Fibroblast of skin of scalp (primary cell): ENCODE measurements at places on chromosomes 3 and 15.

- no peak for DNase-seq
Measured at GRCh38 chr3:64647825-64648224, 40.0 kb downstream of the ADAMTS9 start.

- DNase-seq, result peak; percentile 18
Measured at GRCh38 chr15:65460741-65461347, 38.1 kb upstream of the IGDCC4 start.

GRCh38 chr15:55991802-55992768 lies 1.3 kb downstream of the NEDD4 start:
- no peak for DNase-seq

DNA sequence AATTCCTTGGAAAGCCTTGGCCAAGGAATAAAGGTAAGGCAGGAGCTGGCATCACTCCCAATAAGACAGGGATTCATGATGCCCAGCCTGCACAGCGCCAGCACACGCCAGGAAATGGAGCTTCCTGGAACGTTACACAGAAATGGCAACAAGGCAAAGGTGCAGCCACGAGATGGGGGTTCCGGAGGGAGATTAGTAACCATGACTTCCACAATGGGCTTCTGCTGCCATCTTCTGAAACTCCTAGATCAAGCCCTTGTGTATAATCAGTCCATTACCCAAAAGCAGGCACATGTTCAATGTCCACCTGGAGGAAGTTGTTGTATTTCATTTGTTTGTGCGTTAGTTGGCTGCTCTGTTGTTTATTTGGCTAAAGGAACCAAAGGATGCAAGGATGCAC lies 131.2 kb upstream of the TRIM42 start:
- DNase-seq, result no peak

DNA sequence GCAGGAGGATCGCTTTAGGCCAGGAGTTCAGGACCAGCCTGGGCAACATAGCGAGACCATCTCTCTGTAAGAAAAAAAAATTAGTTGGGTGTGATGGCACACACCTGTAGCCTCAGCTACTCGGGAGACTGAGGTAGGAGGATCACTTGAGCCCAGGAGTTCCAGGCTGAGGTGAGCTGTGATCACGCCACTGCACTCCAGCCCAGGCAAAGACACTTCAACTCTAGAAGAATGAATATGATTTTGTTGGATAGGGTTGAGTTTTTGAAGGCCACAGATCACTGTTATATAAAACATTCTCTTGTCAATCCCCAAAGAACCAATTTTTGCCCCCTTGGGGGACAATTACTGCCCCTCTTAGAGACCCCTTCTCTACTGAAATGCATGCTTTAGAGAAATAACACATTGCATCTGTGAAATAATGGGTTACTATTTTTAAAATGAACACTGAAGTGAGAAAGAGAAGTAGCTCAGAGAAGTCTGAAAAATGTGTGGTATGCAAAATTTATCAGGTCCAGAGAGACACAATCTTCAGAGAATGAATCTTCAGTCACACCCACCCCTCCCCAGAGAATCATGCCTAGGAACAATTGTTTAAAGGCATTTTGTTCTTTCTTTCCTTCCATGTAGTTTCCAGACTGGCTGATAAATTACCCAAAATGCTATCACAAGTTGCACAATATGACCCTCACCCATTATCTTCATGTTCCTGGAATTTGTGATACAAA lies 42.7 kb downstream of the METTL6 start:
- peak; percentile 54 for DNase-seq

- DNase-seq, result peak; percentile 53
Measured at GRCh38 chr3:196837819-196838420, 29.8 kb upstream of the SENP5 start.

DNA sequence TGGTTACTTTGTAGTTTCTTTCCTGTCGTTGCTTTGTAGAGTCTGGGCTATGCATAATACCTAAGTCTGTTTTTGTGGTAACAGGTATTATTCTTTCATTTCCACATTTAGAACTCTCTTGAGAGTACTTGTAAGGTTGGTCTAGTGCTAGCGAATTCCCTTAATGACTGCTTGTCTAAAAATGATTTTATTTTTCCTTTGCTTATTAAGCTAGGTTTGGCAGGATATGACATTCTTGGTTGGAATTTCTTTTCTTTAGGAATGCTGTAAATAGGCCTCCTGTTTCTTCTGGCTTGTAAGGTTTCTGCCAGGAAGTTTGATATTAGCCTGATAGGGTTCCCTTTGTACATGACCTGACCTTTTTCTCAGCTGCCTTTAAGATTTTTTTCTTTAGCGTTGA lies 70.1 kb upstream of the SGO1 start:
- DNase-seq, result no peak

DNA sequence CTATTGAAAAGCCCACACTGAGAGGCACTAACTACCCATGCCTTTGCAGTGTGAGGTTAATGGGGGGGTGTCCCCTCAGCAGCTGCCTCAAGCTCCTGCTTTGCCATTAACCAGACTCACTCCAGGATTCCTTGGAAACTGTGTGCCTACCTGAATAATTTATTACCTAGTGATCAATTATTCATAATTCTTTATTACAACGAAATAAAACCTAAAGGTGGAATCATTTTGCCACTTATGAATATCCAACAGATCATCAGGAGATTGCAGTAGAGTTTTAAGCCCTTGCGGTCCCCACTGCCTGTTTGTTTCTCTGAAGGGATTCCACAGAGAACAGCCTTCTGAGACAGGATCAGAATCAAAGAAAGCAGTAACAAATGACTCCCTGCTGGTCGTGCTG lies 23.3 kb downstream of the NEK11 start:
- no peak for DNase-seq

- DNase-seq, result no peak
Measured at GRCh38 chr15:78046796-78047341, 30.6 kb downstream of the TBC1D2B start.

DNA sequence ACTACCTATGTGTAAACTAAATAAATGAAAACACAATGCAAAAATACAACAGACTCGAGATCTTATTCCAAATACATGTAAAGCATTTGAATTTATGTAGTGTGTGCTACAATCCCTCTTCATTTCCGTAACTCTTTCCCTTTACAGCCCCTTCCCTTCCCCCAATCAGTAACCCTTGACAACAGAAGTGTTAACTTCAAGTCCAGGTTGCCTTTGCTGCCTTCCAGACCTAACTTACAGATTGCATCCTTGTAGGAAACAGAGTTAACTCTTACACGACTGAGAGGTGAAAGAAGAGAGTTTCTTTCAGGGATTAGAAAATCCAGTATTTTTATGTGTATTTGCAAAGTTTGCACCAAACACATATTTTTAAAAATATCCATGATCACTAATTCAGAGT lies 1.4 kb upstream of the ROBO1 start:
- DNase-seq, result no peak

- DNase-seq, result no peak
Measured at GRCh38 chr15:71547011-71547410, 263.3 kb upstream of the NR2E3 start.
